Tibial artery (tissue), 4 donors: ENCODE measurements at places on chromosomes 3 and 15.

DNA sequence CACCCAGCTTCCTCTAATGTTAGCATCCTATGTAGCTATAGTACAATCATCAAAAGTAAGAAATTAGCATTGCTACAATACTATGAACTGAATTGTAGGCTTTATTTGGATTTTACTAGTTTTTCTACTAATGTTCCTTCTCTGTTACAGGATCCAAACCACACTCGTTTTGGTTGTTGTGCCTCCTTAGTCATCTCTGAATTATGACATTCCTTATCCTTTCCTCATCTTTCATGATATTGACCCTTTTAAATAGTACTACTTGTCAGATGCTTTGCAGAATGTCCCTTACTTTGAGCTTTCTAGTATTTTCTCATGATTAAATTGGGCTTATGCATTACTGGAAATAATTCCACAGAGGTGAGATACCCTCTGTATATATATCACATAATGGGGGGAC, 265.4 kb downstream of the VPS13C start:
- no peak for DNase-seq

DNA sequence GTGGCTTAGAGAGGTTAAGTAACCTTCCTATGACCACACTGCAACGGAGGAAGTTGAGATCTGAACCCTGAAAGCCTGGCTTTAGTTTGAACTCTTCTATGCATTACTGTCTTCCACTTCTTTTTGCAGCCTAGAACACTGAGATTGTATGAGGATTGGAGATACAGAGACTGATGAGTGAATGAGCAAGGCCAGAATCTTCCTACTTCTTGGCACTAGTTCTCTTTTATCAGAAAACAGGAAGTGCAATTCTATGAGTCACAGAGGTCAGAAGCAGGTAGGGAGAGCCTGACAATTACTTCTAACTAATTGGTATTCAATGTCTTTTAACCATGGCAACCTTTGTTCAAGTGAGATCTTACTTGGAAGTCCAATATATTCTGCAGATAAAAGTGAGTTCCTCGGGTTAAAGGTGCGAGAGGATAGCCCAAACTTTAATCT, 219.0 kb downstream of the SHQ1 start:
- no peak for DNase-seq

DNA sequence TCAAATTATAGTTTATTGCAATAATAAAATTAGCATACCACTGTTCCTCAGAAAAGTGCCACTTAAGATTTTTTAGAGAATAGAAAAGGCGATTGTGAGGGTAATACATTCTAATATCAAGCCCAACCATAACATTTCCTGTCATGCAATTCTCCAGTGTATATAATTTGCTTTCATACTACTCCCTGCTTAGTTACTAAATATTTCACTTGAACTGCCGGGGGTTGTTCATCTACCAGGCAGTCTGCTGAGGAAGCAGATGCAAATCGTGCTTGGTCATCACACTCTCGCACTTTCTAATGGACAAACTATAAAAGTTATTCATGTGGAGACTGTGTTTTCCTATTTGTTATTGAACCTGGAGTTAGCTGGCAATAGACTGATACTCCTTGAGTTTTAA, 645.6 kb upstream of the CBLB start:
- no peak for DNase-seq

GRCh38 chr15:60477916-60478565, 901 bp downstream of the ICE2 start:
- no peak for DNase-seq

DNA sequence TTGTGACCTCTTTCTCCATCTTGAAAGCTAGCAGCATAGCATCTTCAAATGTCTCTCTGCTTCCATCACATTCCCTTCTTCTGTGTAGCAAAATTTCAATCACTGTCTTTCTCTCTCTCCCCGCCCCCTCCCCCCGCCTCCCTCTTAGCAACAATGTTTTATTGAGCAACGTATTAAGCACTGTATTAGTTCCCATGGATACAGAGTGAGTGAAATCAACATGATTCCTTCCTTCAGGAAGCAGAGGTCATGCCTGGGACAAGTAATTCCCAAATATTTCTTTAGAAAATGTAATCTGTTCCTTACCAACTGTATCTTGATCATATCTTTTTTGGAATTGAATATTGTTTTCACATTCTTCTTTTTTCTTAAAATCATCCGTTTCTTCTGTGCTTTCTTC, 373.7 kb upstream of the NECTIN3 start:
- no peak for DNase-seq
